ENCODE measurements at places on chromosomes 6 and 20.

DNA sequence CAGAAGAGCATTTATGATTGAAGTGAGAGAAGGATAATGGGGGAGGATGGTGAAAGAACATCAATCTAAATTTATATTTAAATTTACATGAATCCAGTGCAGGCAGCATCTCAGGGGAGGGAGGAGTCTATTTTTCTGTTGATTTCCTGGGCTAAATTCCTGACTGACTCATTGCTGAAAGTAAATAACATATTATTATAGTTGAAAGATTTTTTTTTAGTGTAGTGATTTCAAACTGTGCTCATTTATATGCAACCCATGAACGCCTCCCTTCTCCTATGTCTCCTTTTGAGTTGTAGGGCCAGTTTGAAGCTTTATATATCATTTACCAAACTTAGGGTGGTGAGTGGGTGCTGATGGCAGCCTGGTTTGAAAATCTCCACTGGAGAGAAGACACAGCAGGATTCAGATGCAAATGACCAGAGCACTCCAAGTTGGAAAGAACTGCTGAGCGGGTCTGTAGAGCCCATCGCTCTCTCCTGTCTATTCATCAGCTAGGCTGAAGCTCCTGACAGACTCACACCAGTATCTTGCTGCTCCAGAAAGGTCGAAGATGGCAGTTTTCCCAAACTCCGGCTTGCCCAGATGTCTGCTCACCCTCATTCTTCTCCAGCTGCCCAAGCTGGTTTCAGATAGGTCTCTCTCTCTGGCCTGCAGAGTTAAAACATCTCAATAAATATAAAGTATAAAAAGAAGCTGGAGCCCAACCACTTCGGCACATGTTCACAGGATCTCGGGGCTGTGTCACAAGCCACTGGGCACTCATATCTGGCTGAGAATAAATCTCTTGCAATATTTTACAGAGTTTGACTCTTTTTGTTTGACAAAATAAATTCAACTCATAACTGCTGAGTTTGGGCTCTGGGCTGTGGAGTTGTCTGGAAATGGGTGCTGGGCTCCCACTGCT lies 18.3 kb downstream of the BTN2A1 start:
- no peak for DNase-seq

- DNase-seq = no peak
Measured at GRCh38 chr6:23218751-23219150, 649.4 kb downstream of the HDGFL1 start.

DNA sequence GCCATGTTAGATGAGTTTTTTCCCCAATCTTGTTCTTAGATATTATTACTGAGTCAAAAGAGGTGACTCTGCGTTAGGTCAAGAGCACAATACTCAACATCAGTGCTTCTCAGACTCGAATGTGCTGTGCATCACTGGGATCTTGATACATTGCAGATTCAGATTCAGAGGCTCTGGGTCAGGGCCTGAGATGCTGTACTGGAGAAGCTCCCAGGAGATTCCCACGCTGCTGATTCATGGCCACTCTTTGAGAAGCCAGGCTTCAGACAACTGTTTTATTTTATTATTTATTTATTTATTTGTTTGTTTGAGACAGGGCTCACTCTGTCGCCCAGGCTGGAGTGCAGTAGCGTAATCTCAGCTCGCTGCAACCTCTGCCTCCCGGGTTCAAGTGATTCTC lies 41.4 kb upstream of the ARID1B start:
- no peak for DNase-seq

DNA sequence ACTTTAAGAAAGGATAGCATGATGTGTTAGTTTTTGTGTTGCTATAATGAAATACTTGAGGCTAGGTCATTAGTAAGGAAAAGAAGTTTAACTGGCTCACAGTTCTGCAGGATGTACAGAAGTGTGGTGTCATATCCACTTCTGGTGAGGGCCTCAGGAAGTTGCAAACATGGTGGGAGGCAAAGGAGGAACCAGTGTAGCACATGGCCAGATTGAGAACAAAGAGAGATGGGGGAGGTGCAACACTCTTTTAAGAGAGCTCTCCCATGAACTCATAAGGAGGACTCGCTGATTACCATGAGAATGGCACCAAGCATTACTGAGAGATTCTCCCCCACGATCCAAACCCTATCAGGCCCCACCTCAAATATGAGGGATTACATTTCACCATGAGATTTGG lies 265.4 kb downstream of the RIMS1 start:
- no peak for DNase-seq

- DNase-seq = no peak
Measured at GRCh38 chr6:113676968-113677367, 180.2 kb upstream of the MARCKS start.

- no peak for DNase-seq
Measured at GRCh38 chr6:83758533-83758932, 49.6 kb upstream of the SNAP91 start.

DNA sequence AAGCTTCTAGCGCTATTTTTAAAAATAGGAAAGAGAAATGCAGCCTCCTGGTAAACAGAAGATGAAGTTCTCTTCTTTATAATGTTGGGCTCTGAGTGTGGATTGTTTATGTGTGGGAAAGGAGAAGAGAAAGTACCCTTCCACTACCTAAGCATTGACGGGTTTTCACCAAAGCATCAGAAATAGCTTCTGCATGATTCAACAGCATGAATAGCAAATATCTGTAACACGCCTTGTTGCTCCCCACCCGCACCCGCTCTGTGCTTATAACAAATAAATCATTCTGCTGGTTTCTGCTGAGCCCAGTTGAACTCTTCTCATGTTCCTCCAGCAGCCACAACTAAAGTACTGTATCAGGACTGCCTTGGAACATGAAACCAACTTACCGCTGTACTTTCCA lies 20.7 kb downstream of the TXLNB start:
- no peak for DNase-seq

- DNase-seq = no peak
Measured at GRCh38 chr6:125953502-125953875, 3.1 kb upstream of the HINT3 start.

GRCh38 chr6:78947529-78947928 lies 80.2 kb downstream of the IRAK1BP1 start:
- no peak for DNase-seq

GRCh38 chr6:37481711-37482605 lies 17.7 kb downstream of the CCDC167 start:
- DNase-seq = no peak

- DNase-seq = no peak
Measured at GRCh38 chr6:21003780-21004541, 469.7 kb downstream of the CDKAL1 start.

GRCh38 chr6:124669713-124670480 lies 292.3 kb upstream of the RNF217 start:
- DNase-seq = no peak

- no peak for DNase-seq
Measured at GRCh38 chr20:15895560-15896084, 677.6 kb downstream of the KIF16B start.

DNA sequence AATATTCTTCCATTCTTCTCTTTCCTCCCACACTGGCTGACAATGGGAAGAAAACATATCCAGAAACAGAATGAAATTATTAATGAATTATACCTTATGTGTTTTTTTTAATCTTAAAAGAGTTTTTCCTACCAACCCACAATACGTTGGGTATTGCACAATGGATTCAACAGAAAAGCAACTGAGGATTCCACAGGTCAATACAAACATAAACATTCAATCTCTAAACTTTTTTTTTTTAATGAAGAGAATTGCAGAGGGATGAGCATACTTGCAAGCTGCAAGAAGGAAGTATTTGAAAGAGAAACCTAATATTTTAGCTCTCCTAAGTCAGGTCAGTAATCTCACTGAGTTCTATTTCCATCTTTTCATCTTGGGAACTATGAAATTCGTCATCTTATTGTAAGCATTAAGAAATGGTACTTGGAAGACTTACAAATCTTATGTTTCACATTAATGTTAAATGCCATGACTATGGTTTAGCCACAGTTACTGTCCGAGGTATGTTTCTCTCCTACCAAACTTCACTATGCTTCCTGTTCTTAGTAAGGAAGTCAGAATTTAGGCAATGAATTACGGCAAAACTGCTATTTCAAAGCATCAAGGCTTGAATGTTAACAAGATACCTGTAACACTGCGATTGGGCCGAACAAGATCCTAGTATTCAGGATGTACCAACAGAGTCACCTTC lies 100.8 kb downstream of the HIVEP2 start:
- DNase-seq = no peak

DNA sequence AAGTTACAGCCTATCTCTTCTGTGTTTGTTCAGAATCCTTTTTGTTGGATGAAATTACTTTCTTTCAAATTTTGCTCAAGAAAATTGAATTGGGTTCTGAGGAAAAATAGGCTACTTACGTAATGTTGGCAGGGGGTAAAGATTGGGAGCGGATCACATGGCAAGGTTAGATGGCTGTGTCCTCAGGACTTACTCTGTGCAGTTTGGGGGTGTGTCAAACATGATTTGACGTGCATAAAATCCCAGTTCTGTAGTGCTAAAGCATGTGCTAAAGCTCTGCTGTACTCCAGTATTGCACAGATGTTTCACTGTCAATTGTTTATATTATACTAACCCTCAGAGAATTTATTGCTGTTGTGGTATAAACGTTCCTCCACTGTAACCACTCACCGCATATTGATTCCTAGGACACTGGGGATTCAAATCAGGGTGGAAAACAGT lies 2.6 kb downstream of the NT5E start:
- no peak for DNase-seq

DNA sequence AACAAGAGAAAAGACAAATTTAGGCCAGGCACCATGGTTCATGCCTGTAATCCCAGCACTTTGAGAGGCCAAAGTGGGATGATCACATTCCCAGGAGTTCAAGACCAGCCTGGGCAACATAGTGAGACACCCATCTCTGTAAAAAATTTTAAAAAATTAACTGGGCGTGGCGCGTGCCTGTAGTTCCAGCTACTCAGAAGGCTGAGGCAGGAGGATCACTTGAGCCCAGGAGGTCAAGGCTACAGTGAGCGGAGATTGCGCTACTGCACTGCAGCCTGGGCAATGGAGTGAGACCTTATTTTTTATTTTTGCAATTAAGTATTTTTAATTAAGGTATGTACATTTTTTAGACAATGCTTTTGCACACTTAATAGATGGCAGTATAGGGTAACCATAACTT lies 3.3 kb downstream of the MTHFD1L start:
- DNase-seq = no peak

- DNase-seq = no peak
Measured at GRCh38 chr6:110042670-110043296, 64.7 kb downstream of the GPR6 start.

Measured in HuH-7 (cell line).